ENCODE measurements at places on chromosomes 13 and 19.

- no peak for DNase-seq
These were observed 13.5 kb upstream of the CBY2 start for GRCh38 chr13:45688577-45688976.

GRCh38 chr19:33024398-33024797 is 40.3 kb downstream of the RHPN2 start:
- no peak for DNase-seq

GRCh38 chr13:109144693-109145437 is 515.5 kb downstream of the MYO16 start:
- no peak for DNase-seq

DNA sequence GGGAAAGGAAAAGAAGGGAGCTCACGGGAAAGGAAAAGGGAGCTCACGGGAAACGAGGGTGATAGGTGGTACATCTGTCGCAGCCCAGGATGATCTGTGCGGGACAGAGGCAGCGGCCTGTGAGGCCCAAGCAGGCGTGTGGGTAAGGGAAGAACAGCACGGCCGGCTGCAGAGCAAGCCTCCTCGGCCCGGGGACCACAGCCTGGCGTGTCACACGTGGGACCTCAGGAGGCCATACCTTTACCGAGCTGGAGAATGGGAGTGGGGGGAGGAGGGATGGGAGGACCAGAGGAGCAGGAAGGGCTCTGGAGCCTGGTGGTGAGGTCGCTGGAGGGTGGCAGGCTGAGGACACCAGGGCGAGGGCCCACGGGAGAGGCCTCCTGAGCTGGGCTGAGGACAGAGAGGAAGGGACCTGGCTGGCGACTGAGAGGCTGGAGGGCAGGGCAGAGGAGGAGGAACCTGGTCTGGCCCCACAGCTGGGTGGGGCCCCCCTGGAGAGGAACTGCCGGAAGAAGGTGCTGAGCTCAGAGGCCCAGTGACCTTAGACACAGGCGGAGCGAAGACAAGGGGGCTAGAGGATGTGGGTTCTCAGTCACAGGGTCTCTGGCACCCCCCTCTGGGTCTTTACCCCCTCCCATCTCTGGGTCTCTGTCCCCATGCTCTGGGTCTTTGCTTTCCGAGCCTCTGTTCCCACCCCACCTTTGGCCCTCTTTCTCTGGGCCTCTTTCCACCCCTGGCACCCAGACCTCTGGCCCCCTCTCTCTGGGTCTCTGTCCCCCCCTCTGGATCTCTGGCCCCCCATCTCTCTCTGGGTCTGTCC is 2.9 kb upstream of the FTL start:
- no peak for DNase-seq

DNA sequence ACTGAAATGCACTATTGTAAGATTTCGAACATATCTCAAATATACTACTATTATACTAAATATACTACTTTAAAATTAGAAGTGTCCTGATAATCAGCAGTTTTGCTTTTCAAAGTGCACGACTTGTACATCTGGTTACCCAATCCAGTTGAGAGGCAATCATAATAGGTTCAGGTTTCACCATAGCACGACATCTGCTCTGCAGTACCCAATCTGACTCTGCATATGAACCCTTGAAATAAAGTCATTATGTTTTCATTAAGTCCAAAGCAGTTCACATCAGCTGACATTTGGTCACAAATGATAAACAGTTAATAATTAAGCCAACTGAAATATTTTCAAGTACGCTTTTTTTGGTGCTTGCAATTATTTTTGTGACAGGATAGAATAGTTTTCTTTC is 90.6 kb downstream of the PCDH9 start:
- no peak for DNase-seq

GRCh38 chr19:14004619-14005348 is 1.3 kb downstream of the RFX1 start:
- no peak for DNase-seq
